ENCODE measurements at places on chromosomes 1 and 21. TPM values are rescaled to one million over a fixed set of nuclear protein-coding genes. Genes with fewer than 3 reads are reported as not detected.
A peak's percentile ranks its signal among the peaks of the same experiment; 100 is the strongest.

DNA sequence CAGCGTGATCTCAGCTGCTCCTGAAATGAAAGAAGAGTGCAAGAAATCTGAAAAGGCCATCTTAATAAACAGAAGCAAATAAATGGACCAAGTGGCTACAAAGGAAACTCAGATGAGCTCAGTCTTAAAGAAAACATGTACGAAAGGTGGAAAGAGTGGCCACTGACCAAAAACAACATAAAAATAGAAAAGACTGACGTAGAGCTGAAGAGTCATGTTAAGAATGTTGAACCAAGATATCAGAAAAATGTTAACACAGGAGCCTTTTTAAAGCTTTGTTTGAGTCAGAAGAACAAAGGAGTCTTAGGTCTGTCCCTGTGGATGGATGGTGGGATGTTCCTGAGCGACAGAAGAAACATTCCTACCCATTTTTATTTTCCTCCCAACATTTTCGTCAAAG lies 30.8 kb upstream of the ZNF648 start:
- DNase-seq, result no peak

- no peak for DNase-seq
Observed at GRCh38 chr1:211092955-211093354, 41.0 kb downstream of the KCNH1 start.

The DNAI4 gene
- 0.70 TPM for polyA plus RNA-seq

GRCh38 chr1:65734979-65735378 lies 57.7 kb upstream of the PDE4B start:
- peak; percentile 11 for DNase-seq

DNA sequence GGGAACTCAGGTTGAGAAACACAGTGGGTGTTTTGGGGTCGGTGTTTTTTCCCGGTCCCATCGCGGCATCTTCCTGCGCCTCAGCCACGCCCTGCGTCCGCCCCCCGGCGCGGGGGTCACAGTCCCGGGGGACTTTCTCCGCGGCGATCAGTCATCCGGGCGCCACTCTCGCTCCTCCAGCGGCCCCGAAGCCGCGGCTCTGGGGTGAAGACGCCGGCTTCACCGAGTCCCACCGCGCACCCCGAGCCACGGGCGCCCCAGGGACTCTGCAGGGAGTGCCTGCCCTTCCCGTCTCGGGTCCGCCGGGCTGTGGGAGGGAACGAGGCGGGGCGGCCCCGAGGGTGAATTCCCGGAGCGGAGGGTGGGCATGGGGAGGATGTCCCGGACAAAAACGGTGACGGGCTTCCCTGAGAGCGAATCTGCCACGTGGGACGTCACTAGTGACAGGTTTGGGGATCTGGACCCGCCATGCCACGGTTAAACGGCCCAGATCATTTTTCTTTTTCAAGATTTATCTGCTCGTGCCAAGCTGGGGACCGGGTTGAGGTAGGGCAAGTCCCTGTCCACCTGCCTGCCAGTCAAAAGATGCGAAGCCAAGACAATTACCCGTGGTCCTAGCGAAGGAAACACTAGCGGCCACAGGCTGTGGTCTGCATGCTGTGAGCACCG lies 717 bp upstream of the BATF3 start:
- no peak for DNase-seq

DNA sequence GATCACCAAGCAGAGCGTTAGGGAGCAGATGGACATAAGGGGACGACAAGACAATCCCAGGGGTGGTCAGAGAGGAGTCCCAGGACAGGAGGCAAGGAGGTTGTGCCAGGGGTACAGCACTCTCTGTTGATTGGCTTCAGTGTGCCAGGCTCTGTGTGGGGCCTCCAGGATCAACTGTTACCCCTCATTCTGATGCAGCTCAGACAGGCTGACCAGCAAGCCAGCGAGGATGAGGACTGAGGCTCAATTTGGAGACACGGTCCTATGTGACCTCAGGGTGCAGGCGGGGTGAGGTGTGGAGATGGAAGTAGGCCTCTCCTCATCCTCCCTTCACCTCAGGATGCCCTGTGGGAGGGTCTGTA lies 4.0 kb downstream of the HYI start:
- DNase-seq, result no peak

DNA sequence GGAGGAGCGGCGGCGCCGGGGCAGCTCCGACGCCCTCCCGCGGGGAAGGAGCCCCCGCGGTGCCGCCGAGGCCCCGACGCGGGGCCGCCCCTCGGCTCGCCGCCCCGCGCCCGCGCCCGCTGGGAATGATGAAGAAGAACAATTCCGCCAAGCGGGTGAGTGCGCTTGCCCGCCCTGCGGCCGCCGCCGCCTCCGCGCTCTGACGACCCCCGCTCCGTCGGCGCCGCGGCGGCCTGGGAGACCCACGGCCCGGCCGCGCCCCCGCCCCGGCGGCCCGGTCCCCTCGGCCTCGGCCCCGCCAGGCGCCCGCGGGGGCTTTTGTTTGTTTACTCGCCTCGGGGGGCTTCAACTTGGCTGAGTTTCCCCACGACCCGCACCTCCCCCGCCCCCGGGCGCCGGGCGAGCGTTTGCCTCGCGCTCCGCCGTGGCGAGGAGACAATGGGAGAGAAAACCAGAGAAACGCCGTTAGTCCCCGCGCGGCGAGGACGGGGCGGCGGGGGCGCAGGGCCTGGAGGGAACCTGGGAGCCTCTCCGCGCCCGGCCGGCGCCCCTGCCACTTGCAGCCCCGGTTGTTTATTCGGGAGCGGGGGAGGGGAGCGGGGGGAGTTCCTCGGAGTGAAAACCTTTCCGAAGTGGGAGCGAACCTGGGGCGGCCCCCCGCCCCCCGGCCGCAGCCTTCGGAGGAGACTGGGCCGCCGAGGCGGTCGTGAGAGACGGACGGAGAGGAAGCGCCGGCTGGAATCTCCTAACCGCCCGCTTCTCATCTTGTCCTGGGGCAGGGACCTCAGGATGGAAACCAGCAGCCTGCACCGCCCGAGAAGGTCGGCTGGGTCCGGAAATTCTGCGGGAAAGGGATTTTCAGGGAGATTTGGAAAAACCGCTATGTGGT lies 661 bp downstream of the PLEKHO1 start:
- DNase-seq, result no peak

The SPOCD1 gene
- 2.8 TPM for polyA plus RNA-seq

The C8A gene
- polyA plus RNA-seq, result not detected

GRCh38 chr1:109393617-109394233 lies 4.0 kb downstream of the SORT1 start:
- DNase-seq, result no peak

- no peak for DNase-seq
Observed at GRCh38 chr1:46689897-46690296, 18.2 kb downstream of the TEX38 start.

The CFAP45 gene
- 1.1 TPM for polyA plus RNA-seq

- DNase-seq, result no peak
Observed at GRCh38 chr1:151813271-151813977, 8.2 kb upstream of the LINGO4 start.

GRCh38 chr1:19209439-19209989 lies 552 bp downstream of the UBR4 start:
- peak; percentile 5 for DNase-seq

DNA sequence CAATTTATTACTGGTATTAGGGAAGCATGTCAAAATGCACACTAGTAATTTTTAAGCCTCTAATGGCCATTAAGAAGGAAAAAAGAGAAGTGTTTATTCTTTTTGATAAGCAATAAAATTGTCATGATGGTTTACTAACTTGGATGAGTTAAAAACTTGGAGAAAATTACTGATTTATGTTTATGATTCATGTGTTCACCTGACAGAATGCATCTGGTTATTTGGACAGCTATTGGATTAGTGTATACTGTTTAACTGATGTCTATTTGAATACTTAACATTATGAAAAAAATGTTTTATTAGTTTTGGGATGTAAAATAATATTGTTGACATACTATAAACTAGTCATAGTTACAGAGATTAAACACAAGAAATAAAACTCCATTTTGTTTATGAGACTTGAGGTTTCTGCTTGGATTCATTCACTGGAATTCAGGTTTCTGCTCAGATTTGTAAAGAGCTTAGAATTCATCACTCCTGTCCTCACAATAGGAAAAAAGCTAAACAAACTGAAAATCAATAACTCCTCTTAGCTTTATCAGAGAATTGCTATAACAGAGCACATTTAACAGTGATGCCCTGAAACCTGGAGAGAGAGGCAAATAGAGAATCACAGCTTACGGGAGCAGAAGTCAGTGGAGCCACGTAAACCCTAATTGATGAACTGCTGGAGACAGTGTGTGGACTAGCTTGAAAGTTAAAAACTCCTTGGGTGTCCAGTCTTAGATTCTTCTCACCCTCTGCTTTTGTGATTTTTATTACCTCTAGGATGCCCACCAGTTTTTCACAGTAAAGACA lies 56.7 kb downstream of the RALGPS2 start:
- DNase-seq, result no peak

DNA sequence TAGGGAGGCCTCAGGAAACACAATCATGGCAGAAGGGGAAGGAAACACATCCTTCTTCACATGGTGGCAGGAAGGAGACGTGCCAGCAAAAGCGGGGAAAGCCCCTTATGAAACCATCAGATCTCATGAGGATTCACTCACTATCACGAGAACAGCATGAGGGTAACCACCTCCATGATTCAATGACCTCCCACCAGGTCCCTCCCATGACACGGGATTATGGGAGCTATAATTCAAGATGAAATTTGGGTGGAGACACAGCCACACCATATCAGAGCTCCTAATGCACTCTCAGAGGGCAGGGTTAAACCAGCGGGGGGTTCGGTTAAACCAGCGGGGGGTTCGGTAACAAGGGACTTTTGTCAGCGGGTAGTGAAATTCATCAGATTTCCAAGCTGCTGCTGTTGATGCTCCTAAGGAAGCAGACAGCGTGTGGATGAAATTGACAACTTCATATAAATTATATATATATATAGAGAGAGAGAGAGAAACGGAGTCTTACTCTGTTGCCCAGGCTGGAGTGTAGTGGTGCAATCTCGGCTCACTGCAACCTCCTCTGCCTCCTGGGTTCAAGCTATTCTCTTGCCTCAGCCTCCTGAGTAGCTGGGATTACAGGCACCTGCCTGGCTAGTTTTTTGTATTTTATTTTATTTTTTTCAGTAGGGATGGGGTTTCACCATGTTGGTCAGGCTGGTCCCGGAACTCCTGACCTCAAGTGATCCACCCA lies 4.2 kb downstream of the CSTB start:
- DNase-seq, result no peak

The ITLN2 gene
- polyA plus RNA-seq, result not detected

- DNase-seq, result no peak
Observed at GRCh38 chr1:206556750-206557635, 49.7 kb downstream of the RASSF5 start.

DNA sequence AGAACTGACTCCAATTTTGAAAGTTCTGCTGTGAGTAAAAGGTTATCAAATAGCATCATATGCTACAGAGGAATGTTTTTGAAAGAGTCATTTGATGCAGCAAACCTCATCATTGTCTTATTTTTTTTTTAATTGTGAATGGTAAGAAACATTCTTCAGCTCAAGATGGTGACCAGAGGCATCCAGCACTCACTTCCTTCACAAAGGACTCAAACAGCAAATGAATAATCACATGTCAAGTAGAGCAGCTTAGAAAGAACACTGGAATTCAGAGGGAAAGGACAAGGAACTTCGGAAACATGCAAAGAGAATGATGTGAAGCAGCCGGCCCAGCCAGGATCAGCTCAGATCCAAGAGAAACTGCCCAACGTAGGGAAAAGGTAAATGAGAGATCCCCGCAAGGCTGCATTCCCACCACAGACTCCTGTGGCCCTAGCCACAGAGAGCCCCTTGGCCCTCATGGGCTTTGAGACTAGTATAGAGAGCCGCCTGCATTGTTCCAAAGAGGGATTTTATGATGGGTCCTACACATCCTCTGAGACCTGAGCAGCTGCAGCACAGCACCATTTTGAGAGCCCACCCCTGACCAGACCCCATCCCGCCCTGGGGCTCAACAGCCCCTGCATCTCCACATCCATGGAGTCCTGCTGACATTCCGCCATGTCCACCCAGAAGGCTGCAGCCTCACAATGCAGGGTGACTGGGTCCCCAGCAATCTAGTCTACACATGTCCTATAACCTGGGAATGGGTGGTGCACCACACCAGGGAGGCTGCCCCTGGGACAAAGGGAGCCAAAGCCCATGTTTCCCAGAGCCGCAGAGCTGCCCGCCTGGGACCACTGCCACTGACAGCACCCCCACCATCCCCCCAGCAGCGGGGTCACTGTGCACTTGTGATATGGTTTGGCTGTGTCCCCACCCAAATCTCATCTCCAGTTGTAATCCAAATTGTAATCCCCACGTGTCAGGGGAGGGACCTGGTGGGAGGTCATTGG lies 21.2 kb upstream of the UTS2 start:
- DNase-seq, result no peak

The PTPRC gene
- not detected for polyA plus RNA-seq

The HCRTR1 gene
- polyA plus RNA-seq, result not detected

DNA sequence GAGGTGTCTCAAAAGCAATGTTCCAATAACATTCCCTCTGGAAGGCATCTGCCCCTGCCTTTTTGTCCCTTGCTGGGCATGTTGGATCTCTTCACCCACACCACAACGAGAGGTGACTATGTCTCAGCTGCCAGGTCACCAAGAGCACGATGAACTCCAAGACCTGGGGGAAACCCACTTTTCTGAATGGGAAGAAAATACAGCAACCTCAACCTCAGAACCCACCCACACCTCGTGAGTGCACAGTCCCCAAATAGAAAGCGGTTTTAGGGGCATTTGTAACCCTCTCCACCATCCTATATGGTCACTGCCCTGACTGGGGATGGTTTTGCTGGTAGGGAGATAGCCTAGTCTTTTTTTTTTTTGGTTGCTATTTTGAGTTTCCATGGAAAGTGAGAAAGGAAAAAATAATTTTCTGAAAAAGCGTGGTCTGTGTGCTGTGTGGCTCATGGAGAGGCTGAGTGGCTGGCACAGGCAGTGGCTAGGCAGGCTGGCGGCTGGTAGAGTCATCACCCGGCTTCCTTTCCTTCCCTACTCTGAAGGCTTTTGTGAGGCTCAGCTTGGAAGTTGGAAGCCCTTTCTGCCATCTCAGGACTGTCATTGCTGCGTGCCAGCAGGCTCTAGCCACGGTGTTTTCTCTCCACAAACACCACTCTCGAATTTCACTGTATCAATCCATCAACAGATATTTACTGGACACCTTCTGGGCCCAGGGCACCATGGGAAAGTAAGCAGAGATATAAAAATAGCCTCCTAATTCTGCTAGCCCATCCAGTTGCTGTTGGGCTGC lies 15.8 kb downstream of the TSPAN2 start:
- no peak for DNase-seq

Measured in foreskin keratinocyte (primary cell).